Anterior cingulate cortex (tissue), 58 donors: ENCODE measurements at places on chromosomes 1 and 21.

DNA sequence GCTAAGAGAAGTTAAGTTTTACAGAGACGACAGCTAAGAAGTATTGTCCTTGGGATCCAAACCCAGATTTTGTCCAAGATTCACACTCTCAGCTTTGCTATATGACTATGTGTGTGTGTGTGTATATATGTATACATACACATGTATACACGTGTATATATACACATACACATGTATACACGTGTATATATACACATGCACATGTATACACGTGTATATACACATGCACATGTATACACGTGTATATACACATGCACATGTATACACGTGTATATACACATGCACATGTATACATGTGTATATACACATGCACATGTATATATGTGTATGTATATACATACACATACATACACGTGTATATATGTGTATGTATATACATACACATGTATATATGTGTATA, 3.9 kb upstream of the CACHD1 start:
- DNase-seq, result no peak

- no peak for DNase-seq
These were observed 19.2 kb downstream of the NLRP3 start for GRCh38 chr1:247435030-247435758.

DNA sequence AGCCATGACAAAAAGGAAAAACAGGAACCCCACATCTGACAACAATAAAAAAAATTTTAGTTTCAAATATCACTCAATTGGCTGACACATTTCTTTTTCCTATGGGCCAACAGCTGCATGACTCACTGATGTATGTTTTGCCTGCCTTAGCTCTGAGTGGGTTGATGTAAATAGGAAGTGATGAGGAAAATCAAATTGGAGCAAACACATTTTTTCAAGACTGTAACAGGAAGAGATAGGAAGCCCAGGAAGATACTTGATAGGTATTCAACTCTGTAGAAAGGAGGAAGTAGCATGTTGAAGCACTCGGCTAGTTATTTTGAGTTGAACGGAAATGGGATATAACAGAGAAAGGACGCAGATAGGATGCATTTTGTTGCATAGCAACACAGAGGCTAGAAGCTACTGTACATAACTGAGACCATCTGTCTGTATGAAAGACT, 168.0 kb upstream of the NR5A2 start:
- no peak for DNase-seq

- DNase-seq, result no peak
These were observed 99.7 kb downstream of the JAK1 start for GRCh38 chr1:64866689-64867088.

GRCh38 chr1:12001249-12001917, 17.9 kb upstream of the MIIP start:
- no peak for DNase-seq

GRCh38 chr1:35190784-35191183, 2.2 kb downstream of the SFPQ start:
- no peak for DNase-seq

- no peak for DNase-seq
These were observed 188.3 kb downstream of the FGGY start for GRCh38 chr1:59485171-59485570.

DNA sequence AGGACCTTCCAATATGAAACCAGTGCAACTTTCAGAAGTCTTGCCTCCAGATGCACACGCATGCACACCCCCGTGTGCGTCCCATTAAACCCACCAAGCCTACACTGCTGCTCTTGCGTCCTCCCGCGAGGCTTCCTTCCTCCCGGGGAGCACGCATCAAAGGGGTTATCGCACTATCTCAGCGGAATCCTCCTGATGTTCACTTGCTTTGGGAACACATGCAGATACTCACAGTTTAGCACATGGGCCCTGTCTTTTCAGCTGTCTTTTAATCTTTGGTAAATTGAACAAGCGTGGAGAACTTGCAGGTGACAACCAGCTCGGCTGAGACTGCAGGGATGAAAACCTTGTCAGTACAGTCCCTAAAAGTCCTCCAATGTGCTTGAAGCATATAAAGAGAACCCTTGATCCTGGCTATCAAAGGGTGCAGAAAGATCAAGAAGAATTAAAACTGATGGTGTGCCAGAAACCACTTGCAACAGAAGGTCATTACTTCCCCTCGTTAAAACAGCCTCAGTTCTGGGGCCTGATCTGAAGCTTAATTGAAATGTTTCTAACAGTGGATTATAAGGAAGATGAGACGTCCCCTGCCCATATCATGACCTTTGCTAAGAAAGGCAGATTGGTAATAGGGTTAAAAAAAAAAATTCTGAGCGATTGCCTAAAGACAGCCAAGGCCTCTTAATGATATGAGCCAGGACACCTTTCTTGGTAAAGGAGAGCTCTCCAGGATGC, 149.4 kb upstream of the LMO4 start:
- DNase-seq, result no peak

DNA sequence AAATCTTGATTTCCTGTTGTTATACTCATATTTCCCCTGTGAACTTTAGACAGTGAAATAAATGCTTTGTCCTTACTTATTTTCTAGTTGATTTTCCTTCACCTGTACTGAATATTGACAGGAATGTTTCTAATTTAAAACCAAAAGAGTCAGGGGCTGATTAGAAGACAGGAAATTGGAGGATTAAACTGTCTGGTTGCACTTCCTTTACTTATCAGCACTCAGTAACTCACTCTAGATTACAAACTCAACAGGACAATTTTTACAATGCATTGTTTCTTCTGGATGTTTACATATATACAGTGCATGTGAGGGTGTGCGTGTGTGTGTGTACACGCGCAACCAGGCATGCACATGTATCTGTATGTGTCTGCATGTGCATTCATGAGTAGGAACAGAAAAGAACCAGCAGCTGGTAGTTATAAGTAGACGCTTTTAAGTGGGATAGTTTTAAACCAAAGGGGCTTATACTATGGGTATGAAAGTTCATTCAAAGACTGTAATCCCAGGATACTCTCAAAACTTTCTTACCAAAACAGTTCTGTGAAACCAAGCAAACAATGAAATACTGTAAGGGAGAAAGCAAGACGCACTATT, 212.0 kb upstream of the NFIA start:
- no peak for DNase-seq

DNA sequence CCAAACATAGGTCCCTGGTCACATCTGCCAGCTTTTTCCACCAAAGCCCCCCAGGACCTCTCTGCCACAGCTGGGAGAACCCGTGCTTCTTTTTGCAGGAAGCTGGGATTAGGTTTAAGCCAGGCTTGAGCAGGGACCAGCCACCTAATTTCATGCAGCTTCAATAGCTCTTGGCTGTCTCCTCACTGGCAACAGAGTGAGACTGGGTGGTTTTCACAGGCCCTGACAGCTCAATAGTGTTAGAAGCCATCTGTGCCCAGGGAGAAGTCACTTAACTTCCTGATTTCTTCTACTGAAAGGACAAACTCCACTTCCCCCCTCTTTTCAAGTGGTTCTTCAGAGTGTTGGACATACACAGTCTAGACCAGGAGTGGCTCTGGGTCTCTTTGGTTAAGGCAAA, 20.4 kb upstream of the SRSF4 start:
- DNase-seq, result no peak

- DNase-seq, result no peak
These were observed 10.6 kb downstream of the TXNIP start for GRCh38 chr1:145985502-145986439.

DNA sequence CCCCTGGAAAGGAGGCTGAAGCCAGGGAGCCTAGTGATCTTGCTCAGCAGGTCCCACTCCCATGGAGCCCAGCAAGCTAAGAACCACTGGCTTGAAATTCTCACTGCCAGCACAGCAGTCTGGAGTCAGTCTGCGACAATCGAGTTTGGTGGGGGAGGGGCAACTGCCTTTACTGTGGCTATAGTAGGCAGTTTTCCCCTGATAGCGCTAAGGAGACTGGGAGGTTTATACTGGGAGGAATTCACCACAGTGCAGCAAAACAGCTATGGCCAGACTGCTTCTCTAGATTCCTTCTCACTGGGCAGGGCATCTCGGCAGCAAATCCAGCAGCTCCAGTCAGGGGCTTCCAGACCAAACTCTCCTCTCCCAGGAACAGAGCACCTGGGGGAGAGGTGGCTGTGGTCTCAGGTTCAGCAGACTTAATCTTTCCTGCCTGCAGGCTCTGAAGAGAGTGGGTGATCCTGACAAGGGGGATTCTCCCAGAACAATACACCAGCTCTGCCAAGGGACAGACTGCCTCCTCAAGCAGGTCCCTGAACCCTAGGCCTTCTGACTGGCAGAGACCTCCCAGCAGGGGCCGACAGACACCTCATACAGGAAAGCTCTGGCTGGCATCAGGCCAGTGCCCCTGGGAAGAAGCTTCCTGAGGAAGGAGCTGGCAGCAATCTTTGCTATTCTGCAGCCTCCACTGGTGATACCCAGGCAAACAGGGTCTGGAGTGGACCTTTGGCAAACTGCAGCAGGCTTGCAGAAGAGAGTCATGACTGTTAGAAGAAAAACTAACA, 548.5 kb upstream of the NEGR1 start:
- DNase-seq, result no peak

GRCh38 chr1:204258213-204259115, 44.7 kb upstream of the GOLT1A start:
- peak; percentile 51 for DNase-seq

- DNase-seq, result no peak
These were observed 332.2 kb downstream of the RGS7 start for GRCh38 chr1:241024834-241025233.

- DNase-seq, result no peak
These were observed 72.4 kb upstream of the TMEM51 start for GRCh38 chr1:15081102-15081501.

DNA sequence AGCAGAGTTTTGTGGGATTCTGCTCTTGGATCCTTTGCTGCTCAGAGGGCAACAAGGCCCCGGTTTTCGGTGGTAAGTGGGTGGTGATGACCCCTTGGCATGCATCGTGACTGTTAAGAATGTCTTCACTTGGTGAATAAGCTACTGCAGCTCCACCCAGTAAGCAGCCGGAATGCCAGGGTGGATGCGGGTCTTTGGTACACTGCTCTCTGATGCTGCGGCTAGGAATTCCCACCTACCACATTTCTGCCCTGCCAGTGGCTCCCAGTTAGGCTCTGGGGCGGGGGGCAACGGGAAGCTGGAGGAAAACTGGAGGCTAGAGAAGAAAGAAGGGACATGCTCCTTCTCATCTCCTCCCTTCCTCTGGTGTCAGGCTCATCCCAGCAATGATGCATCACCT, 180.4 kb upstream of the GALNT2 start:
- no peak for DNase-seq

DNA sequence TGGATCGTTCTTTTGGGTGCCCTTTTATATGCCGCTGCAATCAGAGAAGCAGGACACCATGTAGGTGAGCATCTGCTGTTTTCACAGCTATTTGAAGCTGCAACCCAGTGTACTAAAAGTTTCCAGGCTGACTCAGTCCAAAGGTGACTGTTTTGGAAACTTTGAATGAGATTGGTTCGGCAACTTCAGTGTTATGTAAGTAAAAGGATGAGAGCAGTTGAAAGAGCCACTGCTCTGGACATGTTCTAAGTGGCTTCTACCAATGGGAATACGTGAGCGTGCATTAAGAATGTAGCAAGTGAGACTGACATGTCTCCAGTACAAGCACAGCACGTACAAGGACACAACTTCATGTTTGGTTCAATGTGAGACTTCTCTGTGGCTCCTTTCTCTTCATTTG, 55.6 kb downstream of the DDR2 start:
- DNase-seq, result no peak

DNA sequence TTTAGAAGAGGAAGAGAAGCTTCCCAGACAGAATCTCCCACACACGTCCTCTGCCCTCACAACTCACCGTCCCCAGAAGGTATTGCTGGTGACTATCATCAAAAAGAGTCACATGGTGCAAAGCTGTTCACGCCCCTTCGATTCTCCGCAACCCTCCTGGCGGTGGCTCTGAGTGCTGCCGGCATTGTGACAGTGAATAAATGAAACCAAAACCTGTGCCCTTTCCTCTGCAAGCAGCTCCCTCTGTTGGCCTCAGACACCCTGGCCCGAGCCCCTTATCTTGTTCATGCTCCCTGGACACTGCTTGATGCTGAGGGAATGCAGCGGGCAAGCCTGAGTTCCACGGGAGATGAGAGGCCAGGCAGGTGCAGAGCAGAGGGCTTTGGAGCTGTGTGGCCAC, 510.3 kb downstream of the NPHP4 start:
- no peak for DNase-seq

GRCh38 chr1:211345719-211346118, 19.1 kb downstream of the TRAF5 start:
- no peak for DNase-seq

GRCh38 chr1:207902566-207902965, 8.4 kb downstream of the CD34 start:
- no peak for DNase-seq

- no peak for DNase-seq
These were observed 640.2 kb upstream of the PKN2 start for GRCh38 chr1:88043834-88044233.

- no peak for DNase-seq
These were observed 10.0 kb downstream of the PTPRF start for GRCh38 chr1:43540653-43541071.

DNA sequence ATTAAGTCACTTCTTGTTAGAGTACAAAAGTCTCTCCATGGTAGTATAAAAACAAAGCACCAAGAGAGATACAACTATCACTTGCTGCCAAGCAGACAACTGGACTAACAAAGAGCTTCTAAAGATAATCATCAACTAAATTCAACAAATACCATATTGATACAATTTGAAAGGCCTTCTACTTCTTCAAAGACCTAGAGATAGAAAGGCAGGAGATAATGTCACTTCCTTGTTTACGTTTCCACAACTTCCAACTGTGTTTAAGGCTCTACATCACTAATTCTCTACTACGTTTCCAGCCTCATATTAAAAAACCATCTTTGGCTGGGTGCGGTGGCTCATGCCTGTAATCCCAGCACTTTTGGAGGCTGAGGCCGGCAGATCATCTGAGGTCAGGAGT, 104.5 kb downstream of the ASH1L start:
- no peak for DNase-seq

DNA sequence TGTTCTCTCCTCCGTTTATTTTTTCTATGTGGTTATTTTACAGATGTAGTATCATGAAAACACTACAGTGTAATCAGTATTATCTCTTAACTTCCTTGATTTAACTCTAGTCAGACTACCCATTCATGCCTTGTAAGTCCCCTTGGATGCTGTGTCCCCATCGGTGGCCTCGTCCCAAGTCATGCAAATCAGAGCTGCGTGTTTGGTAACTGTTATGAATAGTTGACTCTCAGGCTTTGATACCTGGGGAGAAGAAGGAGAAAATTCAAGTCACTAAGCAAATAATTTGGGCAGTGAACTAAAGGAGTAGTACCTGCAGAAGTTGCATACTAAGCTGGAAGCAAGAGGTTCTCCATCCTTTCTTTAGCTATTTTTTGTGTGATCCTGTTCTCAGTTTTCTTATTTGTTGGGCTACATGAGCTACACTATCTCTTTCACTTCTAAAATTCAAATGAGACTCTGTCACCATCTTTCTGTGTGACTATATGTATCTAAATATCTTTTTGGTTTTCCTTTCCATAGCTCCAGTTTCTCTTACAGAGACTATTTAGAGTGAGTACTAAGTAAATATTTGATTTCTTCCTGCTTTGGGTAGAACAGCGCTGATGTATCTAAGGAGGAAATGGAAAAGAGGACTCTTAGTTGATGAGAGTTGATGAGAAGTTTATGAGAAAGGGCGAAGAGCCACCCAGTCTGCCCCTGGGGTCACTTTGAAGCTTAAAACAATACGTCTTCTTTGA, 50.9 kb downstream of the VANGL2 start:
- DNase-seq, result no peak
